ENCODE measurements at places on chromosomes 13 and 19.

GRCh38 chr13:110414931-110415330 is 107.8 kb downstream of the COL4A2 start:
- DNase-seq: no peak

GRCh38 chr19:16117594-16118033 is 5.9 kb downstream of the RAB8A start:
- no peak for DNase-seq

- DNase-seq: no peak
These were observed 139.2 kb downstream of the TNFSF13B start for GRCh38 chr13:108408672-108409071.

GRCh38 chr19:2331601-2332246 is 3.2 kb downstream of the SPPL2B start:
- DNase-seq: no peak

GRCh38 chr19:3176715-3177501 is 1.7 kb upstream of the S1PR4 start:
- peak; percentile 54 for DNase-seq

GRCh38 chr19:35011091-35011689 is 11.1 kb downstream of the GRAMD1A start:
- no peak for DNase-seq
